IMR-90 (cell line): ENCODE measurements at places on chromosomes 2 and 18.

DNA sequence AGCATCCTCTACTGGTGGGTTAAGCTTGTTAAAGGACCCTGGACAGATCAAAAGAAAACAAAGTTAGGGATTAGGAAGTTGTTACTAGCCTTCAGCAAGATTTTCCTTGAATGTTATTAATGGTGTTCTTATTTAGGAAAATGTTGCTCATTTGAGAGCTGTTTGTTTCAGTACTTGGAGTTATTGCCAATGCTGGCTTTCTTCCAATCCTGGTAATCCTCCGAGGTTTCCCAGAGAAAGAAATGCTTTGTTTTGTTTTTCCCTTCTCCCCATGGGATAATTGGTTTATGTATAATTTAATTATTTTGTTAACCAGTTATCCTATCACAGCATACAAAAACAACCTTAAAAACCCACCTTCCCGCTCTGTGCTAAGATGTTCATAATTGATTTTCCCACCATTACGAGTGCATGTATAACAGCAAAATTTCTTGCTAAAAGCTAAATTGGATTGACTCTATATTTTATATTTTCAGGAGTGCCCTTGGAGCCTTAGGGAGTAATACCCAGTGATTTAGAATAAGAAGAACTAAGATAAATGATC is 79.8 kb downstream of the MGAT5 start:
- DNase-seq = no peak

GRCh38 chr2:193276069-193276468 is 1081.3 kb upstream of the TMEFF2 start:
- no peak for DNase-seq

DNA sequence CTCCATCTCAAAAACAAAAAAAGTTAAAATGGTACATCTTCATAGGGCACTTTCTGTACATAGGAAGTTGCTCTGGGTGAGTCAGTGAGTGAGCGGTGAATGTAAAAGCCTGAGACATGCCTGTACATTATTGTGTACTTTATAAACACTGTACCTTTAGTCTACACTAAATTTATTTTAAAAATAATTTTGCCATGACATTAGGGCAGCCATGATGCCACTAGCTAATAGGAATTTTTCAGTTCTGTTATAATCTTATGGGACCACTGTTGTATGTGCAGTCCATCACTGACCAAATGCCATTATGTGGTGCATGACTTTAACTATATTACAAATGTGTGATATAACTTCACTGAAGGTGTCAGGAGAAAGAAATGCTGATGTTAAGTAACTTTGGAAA is 11.0 kb upstream of the TXNDC2 start:
- peak; percentile 51 for DNase-seq

GRCh38 chr2:176892676-176893226 is 319.8 kb upstream of the HNRNPA3 start:
- no peak for DNase-seq

- DNase-seq = no peak
Measured at GRCh38 chr2:501130-501529, 176.1 kb downstream of the TMEM18 start.

GRCh38 chr2:235665661-235666212 is 171.9 kb downstream of the AGAP1 start:
- peak; percentile 38 for DNase-seq

DNA sequence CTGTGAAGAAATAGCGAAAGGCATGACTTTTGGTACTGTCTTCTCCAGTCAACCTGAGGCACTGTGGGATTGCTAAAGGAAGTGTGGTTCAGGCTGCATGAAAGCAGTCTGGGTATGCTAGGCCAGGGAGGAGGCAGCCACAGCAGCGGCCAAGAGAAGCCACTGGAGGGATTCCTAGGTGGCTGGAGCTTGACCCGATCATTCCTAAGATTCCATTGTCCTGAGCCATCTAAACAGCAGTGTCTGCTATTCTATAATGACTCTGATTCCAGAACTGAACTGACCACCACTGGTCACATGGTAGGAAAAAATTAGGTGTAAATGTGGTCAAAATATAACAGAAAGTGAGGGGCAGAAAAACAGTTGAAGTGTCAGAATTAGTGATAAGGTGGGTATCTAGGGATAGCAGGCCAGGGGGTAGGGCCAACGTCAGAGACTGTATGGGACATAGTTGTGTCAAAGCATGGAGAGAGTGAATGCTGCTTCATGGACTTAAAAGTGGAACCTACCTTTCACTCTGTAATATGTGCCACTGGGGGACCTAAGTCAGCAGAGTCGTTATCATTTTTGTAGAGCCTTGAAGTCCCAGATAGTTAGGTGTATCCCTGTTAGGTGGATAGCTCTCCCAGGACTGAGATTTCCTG is 204.6 kb downstream of the CTNNA2 start:
- DNase-seq = peak; percentile 83

DNA sequence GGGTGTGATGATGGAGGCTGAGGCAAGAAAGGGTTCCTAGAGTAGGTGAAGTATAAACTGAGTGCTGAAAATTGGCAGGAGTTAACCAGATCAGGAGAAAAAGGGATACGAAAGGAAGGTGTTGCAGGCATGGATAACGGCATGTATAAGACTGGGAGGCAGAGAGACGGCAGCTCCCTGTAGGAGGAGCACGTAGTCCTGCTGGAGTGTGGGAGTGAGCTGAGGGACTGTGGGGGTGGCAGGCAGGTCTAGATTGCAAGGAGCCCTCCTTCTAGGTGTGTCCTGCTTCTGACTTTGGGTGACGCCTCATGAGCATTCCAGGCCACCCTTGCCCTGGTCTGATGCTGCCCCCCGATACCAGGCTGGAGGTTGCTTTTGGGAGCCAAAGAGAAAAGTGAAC is 36.4 kb upstream of the KCTD1 start:
- no peak for DNase-seq

GRCh38 chr2:46169467-46169866 is 127.7 kb upstream of the EPAS1 start:
- DNase-seq = no peak

DNA sequence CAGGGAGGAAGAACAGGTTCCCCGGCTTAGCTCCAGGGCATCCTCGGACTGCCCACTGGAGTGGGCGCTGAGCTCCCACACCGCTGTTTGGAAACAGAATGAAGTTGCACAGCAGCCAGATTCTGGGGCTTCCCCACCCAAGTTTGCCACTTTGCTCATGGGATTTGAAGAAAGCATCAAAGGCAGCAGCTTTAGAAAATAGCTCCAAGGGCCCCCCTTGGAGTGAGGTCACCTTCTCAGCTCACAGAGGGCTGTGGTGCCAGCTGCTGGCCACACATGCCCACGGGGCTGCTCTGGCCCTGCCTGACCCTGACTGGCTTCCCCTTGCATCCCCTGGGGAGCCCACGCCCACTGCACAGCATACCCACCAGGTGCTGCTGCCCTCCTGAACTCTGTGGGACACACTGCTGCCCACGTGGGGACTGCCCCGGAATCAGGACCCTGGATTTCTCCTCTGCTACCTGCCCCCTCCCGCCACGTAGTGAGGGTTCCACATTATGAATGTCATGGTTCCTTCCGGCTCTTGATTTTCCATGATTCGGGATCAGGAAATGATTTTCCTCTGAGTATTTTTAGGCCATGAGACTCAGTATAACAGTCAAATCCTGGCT is 70.3 kb downstream of the TGOLN2 start:
- no peak for DNase-seq

DNA sequence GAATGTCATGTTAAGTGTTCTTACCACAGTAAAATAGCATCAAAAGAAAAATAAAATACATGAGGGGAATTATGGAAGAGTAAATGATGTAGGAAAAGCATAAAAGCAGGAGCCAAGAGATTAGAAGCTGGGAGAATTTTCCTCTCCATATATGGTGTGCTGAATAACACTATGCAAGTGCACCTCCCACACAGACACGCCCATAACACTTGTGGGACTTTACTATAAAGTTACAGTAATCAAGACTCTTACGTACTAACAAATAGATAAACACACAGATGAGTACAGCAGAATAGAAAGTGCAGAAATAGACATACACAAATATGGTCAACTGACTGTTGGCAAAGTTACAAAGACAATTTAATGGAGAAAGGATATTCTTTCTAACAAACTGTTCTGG is 16.0 kb upstream of the SPHKAP start:
- no peak for DNase-seq

GRCh38 chr2:66984864-66985263 is 412.3 kb upstream of the ETAA1 start:
- peak; percentile 10 for DNase-seq

DNA sequence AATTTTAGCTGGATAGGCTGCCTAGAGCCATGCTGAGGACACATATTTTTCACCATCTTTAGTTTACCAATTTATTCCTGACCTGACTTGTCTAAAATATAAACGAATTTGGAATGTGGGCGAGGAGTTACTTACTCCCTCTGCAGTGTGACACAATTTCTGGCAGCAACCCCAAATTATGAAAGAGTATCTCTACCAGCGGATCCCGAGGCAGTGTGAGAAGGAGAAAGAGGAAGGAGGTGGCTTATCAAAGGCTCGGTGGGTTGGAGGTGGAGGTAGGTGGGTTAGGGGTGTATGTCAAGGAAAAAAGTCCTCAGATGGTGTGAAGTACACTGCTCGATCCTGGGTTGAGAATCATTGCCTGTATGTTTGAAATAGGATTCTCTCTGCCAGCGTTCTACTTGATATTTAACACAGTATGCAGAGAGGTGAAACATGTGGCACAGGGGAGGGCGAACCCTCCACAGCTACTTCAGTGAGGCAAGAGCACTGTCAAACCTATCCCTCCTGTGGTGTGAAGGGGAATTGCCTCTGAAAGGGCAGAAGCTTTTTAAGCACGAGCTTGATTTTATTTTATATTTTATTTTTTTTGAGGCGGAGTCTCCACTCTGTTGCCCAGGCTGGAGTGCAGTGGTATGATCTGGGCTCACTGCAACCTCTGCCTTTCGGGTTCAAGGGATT is 76.0 kb downstream of the RFTN2 start:
- DNase-seq = peak; percentile 56

GRCh38 chr2:237766340-237766739 is 32.2 kb upstream of the RBM44 start:
- peak; percentile 79 for DNase-seq

DNA sequence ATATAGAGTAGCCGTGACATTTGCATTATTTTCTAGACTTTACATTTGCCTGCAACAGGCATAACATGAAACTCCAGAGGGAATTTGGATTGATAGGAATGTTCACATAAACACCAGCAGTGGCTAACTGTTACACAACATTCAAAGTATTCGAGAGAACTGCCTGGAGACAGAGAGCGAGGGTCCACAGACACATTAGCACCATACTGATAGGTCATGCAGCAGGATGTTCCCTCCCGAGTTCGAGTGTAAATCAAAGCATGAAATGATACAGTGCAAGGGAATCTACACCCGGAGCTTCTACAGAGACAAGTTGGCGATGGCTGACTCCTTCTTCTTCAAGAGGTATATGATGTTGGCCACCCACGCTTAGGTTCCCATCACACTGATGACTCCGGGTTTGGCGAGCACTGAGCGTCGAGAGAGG is 89.5 kb downstream of the COL6A3 start:
- peak; percentile 85 for DNase-seq

DNA sequence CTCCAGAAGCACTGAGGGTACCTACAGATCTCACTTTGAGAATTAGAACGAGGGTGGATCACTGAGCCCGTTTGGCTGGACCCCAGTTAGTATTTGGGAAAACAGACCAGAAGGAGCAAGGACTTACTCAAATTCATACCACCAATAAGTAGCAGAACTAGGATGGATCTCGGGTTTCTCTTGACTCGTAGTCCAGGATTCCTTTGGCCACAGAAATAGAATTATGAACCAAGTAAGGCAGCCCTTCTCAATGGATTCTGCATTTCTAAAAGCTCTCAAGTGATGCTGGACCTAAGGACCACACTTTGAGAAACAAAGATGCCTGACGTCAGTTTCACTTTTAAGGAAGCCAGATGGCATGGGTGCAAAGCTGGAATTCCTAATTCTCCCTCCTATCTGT is 153.0 kb downstream of the KLHL29 start:
- peak; percentile 67 for DNase-seq

GRCh38 chr2:37635504-37636380 is 35.7 kb downstream of the CDC42EP3 start:
- peak; percentile 82 for DNase-seq

GRCh38 chr18:57432751-57433400 is 2.3 kb upstream of the ONECUT2 start:
- no peak for DNase-seq

DNA sequence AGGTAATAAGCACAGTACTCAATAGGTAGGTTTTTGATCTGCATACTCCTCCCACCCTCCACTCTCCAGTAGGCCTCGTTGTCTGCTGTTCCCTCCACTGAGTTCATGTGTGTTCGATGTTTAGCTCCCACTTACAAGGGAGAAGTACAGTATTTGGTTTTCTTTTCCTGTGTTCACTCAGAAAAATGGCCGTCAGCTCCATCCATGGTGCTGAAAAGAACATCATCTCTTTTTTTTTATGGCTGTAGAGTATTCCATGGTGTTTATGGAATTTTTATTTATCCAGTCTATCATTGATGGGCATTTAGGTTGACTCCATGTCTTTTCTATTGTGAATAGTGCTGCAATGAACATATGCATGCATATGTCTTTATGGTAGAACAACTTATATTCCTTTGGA is 849.7 kb upstream of the NRXN1 start:
- no peak for DNase-seq

DNA sequence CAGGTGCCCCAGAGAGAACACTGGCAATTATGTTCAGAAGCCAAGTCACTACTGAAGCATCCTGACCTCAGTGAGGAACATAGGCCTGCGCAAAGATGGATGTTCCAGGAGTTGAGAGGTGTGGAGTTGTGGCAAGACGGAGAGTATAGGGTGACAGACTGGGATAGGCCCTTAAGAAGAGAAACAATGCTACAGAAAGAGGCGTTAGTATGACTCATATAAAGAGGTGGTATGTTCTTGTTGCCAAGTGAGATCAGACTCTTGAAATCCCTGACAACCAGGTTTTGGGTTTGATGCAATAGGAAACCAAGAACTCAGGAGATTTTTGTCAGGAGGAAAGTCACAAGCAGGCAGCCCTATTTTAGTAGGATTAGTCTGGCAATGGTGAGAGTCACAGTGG is 185.6 kb downstream of the RIT2 start:
- DNase-seq = no peak

DNA sequence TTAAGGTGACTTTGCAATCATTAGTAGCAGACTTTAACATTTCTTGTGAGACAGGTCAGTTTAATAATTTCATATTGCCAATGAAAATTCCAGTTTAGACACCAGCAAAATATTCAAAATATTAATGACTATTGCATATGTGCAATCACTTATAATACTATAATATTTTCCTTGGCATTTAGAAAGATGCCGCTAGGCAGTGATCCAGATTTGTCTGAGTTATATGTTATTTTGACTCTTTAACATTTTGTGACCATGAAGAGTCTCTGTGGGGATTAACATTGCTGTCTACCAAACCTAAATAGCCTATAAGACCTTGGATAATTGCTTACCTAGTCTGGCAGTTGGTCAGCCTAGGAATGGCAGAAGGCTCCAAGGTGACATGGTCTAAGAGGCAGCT is 389.6 kb downstream of the THSD7B start:
- DNase-seq = no peak

DNA sequence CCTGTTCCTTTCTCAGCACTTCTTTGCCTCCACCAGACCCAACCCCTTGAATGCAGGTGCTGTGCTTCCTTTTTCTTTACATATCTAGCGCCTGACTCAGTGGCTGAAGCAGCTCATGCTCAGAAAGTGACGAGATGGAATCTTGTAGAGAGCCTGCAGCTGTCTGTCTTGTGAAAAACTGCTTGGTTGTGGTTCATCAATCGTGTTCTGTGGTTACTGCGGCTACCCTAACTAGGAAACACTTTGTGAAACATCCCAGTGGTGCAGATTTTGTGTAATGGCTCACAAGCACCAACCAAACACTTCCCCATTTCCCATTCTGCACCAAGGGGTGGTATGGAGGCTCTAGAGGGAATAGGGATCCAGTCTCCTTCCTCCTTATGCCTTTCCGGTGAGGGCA is 307.2 kb upstream of the MMADHC start:
- peak; percentile 47 for DNase-seq

- DNase-seq = no peak
Measured at GRCh38 chr18:32509111-32509510, 38.4 kb upstream of the GAREM1 start.
